CD8-positive, alpha-beta T cell (primary cell): ENCODE measurements at places on chromosomes 1 and 21.

- no peak for DNase-seq
Measured at GRCh38 chr1:85319491-85319890, 43.1 kb upstream of the BCL10 start.

DNA sequence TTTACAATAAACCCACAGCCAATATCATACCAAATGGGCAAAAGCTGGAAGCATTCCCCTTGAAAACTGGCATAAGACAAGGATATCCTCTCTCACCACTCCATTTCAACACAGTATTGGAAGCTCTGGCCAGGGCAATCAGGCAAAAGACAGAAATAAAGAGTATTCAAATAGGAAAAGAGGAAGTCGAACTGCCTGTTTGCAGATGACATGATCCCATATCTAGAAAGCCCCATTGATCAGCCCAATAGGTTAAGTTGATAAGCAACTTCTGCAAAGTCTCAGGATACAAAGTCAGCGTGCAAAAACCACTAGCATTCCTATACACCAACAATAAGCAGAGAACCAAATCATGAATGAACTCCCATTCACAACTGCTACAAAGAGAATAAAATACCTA is 235.5 kb downstream of the DPYD start:
- no peak for DNase-seq

DNA sequence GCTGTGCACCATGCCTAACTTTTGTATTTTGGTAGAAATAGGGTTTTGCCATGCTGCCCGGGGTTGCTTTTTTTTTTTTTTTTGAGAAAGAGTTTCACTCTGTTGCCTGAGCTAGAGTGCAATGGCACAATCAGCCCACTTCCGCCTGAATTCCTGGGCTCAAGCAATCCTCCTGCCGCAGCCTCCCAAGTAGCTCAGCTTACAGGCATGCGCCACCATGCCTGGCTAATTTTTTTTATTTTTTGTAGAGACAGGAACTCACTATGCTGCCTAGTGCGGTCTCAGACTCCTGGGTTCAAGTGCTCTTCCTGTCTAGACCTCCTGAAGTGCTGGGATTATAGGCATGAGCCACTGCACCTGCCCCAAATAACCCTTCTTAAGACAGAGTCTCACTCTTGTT is 153.5 kb downstream of the SLC45A1 start:
- DNase-seq, result no peak

GRCh38 chr21:23542097-23542496 is 2065.2 kb downstream of the MRPL39 start:
- DNase-seq, result no peak

- no peak for DNase-seq
Measured at GRCh38 chr1:56508523-56508983, 70.8 kb downstream of the PLPP3 start.

GRCh38 chr1:108850929-108851328 is 6.0 kb downstream of the AKNAD1 start:
- no peak for DNase-seq

DNA sequence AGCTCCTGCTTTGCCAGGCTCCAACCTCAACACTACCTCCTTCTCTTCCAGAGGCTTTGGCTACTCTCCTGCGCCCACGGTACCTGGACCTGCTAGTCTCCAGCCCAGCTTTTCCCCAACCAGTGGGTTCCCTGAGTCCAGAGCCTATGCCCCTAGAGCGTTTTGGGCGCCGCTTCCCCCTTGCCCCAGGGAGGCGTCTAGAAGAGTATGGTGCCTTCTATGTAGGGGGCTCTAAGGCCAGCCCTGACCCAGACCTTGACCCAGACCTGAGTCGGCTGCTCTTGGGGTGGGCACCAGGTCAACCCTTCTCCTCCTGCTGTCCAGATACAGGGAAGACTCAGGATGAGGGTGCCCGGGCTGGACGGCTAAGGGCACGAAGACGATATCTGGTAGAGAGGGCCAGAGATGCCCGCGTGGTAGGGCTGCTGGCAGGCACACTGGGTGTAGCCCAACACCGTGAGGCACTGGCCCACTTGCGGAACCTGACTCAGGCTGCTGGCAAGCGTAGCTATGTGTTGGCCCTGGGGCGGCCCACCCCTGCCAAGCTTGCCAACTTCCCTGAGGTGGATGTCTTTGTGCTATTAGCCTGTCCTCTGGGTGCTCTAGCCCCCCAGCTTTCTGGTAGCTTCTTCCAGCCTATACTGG is 1.6 kb downstream of the DPH2 start:
- no peak for DNase-seq

GRCh38 chr1:159197561-159198557 is 6.8 kb upstream of the ACKR1 start:
- no peak for DNase-seq
